ENCODE measurements at places on chromosomes 12 and 14.

GRCh38 chr12:75305412-75306332 lies 24.5 kb downstream of the CAPS2 start:
- no peak for DNase-seq

- no peak for DNase-seq
Observed at GRCh38 chr12:21638054-21638891, 19.4 kb downstream of the LDHB start.

GRCh38 chr12:7142056-7142644 lies 12.0 kb downstream of the CLSTN3 start:
- DNase-seq, result peak; percentile 32

GRCh38 chr12:108457006-108457733 lies 57.9 kb upstream of the FICD start:
- peak; percentile 66 for DNase-seq

DNA sequence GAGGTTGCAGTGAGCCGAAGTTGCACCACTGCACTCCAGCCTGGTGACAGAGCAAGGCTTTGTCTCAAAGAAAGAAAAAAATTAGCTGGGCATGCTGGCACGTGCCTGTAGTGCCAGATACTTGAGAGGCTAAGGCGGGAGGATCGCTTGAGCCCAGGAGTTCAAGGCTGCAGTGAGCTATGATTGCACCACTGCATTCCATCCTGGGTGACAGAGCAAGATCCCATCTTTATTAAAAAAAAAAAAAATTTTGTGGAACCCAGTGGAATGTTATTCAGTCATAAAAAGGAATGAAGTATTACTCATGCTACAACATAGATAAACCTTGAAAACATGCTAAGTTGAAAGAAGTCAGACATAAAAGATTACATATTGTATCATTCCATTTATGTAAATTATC lies 8.3 kb upstream of the ERBB3 start:
- DNase-seq, result peak; percentile 75

GRCh38 chr12:40209886-40210285 lies 14.9 kb upstream of the LRRK2 start:
- DNase-seq, result no peak

DNA sequence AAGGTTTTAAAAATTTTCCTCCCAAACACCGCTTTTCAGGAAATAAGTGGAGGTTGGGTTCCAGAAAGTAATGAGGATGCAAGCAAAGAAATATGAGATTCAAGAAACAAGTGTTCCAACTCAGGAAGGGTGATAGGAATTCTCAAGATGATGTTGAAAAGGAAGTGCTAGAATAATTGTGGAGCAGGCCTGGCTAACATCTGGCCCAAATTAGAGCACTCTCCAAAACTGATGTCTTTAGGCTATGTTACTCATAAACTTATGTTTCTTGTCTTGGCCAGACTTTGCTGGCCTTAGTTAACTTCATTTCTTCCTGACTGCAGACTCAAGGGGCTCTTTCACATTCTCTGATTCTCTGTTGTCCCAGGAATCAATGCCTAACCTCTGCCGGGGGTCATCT lies 116.3 kb downstream of the TMTC3 start:
- peak; percentile 86 for DNase-seq

DNA sequence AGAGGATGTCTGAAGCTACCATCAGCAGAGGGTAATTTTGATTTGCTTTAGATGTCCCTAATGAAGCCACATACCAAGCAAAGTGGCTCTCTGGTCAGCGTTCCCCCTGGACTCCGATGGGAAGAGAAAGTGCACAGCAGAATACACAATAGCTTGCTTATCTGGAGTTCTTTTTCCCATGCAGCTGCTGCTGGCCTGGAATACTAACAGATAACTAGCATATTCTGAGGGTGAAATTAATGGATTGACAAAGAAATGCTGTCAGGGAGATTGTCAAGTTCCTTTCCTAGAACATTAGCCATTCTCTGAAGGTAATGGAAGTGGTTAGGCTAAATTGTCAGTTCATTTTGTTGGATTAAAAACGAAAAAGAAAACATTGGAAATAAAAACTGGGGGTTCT lies 391.3 kb downstream of the FLRT2 start:
- no peak for DNase-seq

GRCh38 chr14:55107766-55108554 lies 21.1 kb upstream of the LGALS3 start:
- DNase-seq, result peak; percentile 98

GRCh38 chr14:75315144-75315543 lies 36.5 kb downstream of the FOS start:
- peak; percentile 67 for DNase-seq

Data from AG10803 (cell line).